ENCODE measurements at places on chromosomes 12 and 14.

GRCh38 chr12:91579516-91580263, 397.1 kb upstream of the DCN start:
- DNase-seq: no peak

DNA sequence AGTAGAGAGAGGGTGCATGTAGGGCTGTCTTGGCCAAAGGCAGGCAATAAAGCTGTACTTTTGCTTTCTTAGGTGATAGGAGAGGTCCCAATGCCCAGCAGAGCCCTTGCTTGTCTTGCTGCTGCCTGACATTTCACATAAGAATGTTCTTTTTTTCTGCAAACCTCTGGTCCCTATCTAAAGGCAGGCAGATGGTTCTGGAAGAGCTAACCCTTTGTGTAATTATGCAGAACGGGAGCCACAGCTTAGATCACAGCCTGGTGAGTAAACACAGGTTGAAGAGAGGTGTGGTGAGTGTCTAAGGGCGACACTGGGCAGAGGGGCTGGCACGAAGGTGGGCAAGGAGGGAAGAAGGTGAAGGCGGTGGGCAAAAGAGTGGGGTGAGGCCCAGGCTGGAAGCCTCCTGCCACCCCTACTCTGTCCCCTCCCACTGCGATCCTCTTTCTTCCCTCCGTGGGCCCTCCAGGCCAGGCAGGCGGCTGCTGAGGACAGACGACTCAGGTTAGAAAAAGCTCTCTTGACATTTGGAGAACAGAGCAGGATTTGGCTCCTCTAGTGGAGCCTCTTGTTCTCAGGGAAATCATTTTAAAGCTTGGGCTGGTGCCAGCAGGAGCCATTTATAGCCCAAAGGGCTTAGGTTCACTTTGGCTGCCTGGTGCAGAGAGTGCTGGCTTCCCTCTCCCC, 42.8 kb downstream of the PRMT8 start:
- peak; percentile 33 for DNase-seq

DNA sequence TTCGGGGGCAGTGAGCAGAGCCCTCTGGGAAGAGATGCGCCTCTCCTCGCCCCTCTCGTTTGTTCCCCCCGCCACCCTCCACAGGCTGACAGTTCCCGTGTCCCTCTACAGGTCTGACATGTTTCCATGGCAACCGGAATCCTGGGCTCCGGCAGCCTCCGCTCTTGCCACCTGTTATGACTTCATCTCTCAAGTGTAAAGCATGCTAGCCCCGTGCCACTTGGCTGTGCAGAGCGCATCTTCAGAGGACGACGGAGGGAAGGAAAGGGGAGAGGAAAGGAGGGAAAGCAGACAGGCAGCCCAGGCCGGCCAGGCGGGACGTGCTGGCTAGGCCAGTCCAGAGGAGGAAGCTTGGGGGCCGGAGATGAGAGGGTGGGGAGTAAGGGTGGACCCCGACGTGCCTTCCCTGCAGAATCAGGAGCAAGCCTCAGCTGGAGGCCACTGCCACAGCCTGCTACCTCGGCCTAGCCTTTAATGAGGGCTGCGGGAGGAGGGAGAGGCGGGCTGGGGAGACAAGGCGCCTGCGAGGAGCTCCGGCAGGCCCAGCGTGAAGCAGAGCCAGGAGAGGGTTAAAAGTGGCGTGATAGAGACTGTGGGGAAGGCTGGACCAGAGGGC, 214.3 kb downstream of the DPF3 start:
- DNase-seq: peak; percentile 74

DNA sequence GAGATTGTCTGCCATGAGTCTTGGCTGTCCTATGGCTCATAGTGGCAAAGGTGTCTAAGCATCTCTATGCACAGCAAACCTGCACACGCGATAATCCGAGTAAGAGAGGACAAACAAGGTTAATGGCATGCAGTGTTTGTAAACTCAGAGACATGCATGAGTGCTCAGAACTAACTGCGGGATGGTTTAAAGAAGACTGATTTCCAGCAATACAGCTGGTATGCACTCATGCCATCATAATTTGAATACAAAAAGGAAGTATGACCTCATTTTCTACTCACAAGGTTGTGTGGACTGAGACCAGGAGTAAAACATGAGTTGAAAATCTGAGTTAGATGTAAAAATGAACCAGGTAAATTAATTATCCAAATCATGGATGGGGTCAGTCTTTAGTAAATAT, 16.6 kb upstream of the TCP11L2 start:
- DNase-seq: no peak

GRCh38 chr14:47103771-47104170, 452.2 kb upstream of the RPL10L start:
- DNase-seq: no peak

DNA sequence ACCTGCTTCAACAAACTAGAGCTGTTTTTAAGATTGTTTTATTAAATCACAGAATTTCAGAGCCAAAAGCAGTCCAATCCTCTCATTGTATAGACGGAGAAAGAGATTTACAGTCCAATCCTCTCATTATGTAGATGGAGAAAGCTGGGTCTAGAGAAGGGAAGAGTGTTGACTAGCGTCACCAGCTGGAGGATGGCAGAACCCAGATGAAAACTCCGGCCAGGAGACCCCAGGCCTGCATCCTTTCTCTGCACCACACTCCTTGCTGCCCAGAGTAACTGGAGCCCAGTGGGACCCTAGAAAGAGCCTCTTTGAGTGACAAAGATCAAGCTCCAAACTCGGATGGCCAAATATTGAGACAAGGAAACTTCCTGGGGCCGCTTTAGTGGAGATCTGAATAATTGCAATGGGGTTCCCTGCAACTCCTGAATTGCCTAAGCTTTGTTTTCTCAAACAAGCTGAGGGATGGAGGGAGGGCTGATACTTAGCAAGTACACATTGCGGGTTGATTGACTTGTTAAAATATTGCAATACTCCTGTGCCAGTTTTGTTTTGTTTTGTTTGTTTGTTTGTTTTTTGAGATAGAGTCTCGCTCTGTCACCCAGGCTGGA, 12.5 kb downstream of the AMDHD1 start:
- peak; percentile 19 for DNase-seq

- DNase-seq: no peak
These were observed 29.7 kb upstream of the DYNC1H1 start for GRCh38 chr14:101934601-101935150.

- no peak for DNase-seq
These were observed at the start of gene COX8C for GRCh38 chr14:93346926-93347721. TSS of gene COX8C (plus strand) at chr14:93347182. CDS start at chr14:93347269, 87 bp downstream.

GRCh38 chr12:88544991-88545980, 35.0 kb downstream of the KITLG start:
- no peak for DNase-seq

DNA sequence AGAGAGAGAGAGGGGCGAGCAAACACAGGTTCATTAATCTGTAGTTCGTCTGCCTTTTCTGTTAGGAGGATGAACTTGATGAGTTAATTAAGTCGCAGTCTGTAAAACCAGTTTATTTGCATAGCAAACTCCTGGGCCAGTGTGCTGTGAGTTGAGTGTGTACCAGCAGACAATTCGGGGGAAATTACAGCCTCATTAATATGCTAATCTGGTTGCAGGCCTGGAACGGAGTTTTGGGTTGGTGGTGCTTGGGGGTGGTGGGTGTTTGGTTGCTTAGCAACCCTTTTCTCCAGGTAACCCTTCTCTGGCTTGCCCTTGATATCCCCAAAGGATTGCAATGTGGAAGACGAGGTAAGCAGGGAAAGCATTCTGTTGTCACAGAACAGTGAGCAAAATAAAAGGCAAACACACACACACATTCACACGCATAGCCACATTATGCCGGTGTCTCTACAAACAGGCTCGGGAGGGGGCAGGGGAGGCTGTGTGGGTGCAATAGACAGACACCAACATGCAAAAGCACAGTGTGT, 29.2 kb upstream of the LHX5 start:
- peak; percentile 70 for DNase-seq

DNA sequence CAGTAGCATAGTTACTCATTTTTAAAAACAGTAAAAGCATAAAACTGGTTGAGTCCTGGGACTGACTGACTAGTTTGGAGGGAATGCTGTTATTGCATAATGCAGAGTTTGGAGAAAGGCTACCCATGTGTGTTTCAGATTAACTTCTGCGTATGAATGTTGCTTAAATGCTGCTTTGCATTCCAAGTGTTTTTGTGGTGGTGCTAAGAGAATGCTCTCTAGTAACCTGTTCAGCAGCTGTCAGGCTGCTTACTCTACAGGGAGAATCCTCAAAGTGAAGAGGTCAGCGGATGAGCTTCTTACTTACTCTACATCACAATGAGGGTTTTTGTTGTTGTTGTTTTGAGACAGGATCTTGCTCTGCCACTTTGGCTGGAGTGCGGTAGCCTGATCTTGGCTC, 4.3 kb downstream of the DLST start:
- peak; percentile 71 for DNase-seq

- DNase-seq: no peak
These were observed 613.2 kb upstream of the SEL1L start for GRCh38 chr14:82146846-82147245.

DNA sequence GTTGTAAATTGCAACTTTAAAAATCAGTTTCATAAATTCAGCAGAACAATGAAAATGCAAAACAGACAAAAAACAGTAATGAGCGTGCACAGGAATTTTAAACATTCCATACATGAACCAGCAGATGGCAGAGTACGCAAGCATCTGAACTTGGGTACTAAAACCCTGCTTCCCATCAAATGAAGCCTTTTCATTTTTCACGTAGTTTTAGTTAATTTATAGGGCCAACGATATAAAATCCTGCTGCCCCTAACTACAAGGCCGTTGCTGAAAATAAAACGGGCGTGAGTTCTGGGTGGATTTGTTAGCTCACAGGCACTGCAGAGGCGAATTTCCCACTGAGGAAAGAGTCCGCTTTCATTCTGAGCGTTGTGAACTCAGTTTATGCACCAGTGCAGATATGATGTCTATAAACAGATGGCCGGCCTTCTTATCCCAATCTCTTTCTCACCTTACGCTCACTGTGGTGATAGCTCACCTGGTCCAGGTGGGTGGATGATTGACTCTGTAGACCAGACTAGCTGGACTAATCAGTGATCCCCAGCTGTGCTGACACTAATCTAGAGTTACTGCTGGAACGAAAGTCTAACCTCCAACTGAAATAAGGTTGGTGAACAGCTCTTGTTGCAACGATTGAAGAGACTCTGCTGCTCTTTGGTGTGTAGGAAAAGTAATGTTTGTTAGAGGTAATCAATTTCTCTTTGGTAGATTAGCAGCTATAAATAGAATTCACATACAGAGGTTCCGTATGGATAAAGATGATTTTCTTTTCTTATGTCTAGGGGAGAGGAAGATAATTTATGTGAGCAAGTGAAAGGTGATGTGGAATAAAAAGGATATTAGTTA, 89.2 kb downstream of the PDZRN4 start:
- DNase-seq: peak; percentile 69

DNA sequence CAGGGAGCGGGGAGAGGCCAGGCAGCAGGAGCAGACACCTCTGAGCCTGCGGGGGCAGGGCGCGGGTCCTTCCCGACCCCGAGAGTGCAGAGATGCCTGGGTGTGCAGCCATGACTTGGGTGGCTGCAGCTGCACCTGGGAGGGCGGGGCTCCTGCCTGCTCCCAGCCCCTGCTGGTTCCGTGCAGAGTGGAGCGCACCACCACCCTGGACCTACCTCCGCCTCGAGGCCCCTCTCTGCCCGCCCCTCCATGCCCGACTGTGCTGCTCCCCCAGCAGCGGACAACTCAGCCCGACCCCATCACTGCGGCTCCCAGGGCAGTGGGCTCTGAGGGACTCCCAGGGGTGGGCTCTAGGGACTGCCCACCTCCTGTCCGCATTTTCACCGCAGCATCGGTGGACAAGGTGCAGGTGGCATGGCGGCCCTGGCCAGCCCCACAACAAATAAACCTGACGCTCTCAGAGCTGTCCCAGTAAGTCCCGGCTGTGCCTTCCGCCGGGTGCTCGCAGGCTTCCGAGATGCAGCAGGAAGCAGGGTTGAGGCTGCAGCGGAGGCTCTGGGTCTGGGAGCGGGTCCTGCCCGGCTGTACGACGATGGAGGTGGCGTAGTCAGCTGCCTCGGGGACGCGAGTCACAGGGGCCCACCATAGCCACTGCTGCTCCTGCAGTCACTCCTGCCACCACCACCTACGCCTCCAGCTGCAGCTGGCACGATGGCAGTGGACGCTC, 392.0 kb upstream of the CCDC196 start:
- no peak for DNase-seq

- DNase-seq: peak; percentile 84
These were observed 142.8 kb downstream of the SLC8A3 start for GRCh38 chr14:70045844-70046535.

DNA sequence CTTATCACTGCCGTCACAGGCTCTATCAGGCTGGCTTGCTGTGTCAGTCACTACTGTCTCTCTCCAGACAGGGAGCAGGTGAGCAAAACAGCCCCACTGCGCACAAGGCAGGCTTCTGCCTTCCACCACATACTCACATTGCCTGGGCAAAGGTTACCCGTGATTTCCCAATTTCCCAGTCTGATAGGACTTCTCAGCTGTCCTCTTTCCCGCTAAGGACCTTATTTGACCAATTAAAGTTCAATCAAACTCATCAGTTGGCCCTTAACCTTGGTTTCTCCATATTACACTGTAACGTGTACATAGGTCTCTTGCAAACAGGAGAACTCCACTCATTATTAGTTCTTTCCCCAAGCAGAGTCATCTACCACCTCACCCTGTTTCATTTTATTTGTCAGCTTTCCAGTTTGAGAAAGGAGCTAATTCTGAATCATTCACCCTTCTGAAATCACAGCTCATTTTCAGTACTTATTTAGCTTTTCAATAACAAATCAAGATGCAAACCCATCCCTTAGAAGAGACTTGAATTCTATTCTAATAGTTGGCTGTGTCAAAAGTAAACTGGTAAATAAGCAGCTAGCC, 170.8 kb downstream of the ESR2 start:
- DNase-seq: no peak

- no peak for DNase-seq
These were observed at the start of gene SMIM41 for GRCh38 chr12:52079576-52080402. TSS of gene SMIM41 (plus strand) at chr12:52079704. CDS start at chr12:52079780, 76 bp downstream.

DNA sequence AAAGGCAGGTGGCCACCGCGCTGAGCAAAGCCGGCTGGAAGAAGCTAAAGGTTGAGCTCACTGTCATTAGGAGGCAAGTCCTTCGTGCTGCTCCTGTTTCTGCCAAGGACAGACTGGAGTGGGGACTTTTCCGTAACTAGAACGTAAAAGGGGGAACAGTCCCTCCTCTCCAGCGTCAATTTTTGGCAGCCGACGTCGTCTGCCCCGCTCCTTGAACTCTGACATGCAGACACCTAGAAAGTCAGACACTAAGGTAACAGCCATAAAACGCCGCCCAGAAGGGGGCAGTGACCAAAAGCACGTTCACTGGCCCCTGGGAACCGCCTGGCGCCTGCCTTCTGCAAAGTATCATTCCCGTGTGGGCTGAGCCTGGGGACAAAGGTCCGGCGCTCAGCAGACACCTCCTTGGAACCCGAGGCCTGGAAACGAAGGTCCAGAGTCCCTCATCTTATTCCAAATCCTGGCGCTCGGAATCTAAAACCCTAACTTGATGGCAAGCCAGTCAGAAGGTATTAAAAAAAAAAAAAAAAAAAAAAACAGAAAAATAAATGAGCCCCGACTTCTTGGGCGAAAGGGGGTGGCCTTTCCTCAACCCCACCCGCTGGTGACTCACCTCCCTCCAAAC, 1.1 kb upstream of the LRP1 start:
- peak; percentile 88 for DNase-seq

DNA sequence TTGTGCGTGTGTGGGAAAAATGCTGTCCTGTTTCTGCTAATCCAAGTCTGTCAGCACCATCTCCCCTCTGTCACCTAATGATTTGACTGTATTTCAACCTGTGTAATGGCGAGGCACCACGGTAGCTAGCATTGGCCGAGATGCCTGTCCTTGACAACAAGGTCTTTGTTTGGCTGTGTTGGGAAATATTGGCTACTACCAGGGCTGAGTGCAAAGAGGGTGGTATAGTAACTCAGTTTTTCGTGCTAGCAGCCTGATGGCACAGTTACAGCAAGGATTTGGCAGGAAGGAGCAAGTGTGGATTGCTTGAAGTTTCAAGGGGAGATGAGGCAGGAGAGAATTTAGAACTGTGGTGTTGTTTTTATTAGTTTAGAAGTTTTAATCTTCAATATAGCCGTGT, 440.3 kb upstream of the RGS6 start:
- DNase-seq: no peak
